Kidney epithelial cell (primary cell): ENCODE measurements at places on chromosomes 1 and 21.

- DNase-seq = no peak
These were observed 21.2 kb downstream of the SYT2 start for GRCh38 chr1:202689082-202689481.

DNA sequence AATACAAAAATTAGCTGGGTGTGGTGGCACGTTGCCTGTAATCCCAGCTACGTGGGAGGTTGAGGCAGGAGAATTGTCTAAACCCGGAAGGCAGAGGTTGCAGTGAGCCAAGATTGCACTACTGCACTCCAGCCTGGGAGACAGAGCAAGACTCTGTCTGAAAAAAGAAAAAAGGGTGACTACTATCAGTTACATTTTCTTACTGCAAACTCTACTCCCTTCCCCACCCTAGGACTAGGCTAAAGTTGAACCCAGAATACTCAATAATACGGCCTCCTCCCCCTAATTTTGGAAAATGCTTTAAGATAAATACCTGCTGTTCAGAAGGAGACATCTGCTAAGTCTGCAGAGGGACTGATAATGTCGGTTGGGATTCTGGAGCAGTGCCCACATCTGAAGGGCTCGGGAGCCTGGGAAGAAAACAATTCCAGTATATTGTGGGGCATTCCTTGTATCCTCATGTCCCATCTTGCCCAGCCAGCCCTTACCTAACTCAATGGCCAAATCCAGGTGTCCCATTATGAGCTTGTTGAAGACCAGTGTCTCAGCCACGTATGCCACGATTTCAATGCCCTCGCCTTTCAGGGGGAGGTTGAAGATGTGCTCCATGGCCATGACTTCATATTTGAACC is 89.7 kb downstream of the ADCY10 start:
- no peak for DNase-seq

DNA sequence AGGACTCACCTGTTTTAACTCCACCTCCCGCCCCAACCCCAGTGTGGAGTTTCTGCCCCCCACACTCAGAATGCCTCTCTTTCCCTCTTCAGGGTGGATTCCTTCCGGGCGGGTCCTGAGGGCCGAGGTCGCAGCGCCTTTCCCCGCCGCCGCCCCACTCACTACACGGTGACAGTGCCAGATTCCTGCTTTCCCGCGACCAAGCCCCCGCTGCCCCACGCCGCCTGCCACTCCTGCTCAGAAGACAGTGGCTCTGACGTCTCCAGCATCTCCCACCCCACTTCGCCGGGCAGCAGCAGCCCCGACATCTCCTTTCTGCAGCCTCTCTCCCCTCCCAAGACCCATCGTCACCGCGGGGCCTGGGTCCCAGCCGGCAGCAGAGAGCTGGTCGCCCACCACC is 16.7 kb downstream of the INAVA start:
- no peak for DNase-seq

DNA sequence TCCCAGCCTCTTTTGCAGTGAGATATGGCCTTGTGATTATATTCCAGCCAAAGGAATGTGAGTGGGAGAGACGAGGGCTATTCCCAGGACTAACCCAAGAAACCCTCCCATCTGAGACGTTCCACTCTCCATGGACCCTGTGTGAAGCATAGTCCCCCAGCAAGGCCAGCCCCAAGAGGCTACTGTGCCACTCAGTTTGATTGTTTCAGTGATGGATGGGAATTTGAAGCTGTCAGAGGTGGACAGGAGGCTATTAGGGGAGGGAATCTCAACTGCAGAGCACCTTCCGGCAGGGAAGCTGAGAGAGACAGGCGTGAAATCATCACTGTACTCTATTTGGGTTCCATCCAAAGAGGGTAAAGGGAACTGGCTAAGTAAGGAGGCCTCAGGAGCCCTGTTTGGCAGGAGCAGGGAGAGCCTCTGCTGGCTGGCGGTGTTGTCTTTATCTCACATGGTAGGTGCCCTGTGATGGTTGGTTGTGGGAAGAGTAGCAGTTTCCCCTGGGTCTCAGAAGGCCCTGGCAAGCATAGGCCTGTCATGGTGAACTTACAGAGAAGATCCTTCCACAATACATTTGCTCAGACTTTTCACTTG is 3.4 kb upstream of the TEX35 start:
- DNase-seq = no peak

GRCh38 chr1:195754874-195755273 is 853.4 kb downstream of the KCNT2 start:
- no peak for DNase-seq

DNA sequence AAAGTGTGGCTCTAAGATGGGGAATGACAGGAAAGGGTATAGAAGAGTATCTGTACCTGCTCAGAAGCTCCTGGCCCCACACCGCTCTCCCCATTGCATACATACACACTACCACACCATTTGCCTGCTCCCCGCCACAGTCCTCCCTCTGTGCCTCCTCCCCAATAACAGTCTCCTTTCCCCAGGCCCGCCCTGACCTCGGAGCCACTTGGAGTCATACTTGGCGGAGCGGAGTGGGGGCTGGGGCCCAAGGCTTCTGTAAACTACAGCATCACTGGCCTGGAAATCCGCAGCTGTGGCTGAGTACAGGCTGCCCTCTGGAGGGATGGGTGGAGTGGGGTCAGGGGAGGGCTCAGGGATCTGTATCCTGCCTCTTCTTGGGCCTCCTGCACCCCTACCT is 8.6 kb downstream of the SEMA6C start:
- DNase-seq = no peak

- no peak for DNase-seq
These were observed 19.3 kb upstream of the DDAH1 start for GRCh38 chr1:85484264-85484663.

- DNase-seq = no peak
These were observed 533.6 kb downstream of the PTPRC start for GRCh38 chr1:199172171-199173124.

GRCh38 chr1:100866041-100866900 is 28.4 kb downstream of the EXTL2 start:
- DNase-seq = no peak

- DNase-seq = no peak
These were observed 664.3 kb upstream of the B3GALT2 start for GRCh38 chr1:193850745-193851144.

GRCh38 chr1:68173936-68174737 is 58.2 kb downstream of the WLS start:
- DNase-seq = peak; percentile 83

DNA sequence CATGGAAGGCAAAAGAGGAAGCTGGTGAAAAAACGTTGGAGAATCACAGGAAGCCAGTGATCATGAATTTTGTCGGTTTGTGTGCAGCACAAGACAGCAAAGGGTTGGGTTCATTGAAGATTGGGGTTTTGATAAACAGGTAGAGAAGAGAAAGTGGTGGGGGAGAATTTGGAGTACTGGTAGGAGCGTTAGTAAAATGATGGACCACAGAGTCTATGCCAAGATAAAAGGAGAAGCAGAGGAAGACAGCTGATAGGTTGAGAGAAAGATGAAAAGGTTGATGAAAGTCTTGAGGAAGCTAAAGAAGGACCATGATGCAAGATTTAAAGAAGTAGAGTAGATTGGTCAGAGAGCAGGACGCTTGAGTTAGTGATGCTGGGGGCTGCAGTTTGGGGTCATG is 156.8 kb upstream of the POU3F1 start:
- no peak for DNase-seq

DNA sequence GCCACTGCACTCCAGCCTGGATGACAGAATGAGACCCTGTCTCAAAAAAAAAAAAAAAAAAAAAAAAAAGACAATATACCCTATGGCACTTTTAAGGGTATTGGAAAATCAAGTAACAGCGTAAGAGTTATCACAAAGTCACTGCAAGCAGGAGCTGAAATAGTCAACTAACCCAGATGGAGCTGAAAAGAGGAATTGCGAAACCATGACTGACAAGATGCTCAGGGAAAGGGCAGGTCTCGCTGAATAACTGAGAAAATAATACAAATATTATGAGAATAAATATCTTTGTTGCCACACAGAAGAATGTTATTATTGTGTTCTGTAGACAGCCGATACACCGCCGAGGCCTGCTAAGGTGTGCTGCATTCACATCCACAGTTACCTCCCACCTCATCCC is 17.8 kb downstream of the HLCS start:
- DNase-seq = no peak

DNA sequence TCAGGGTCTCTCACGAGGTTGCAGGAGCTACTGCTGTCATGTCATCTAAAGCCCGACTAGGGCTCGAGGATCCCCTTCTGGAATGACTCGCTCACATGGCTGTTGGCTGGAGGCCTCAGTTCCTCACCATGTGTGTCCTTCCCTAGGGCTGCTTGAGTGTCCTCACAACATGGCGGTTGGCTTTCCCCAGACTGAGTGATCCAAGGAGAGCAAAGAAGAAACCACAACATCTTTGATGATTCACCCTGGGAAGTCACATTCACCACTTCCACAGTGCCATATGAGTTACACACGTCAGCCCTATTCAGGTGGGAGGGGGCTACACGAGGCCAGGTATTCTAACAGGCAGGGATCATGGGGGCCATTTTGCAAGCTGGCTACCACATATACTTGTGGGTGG is 64.9 kb downstream of the FHAD1 start:
- no peak for DNase-seq

- DNase-seq = no peak
These were observed 326.5 kb upstream of the FMN2 start for GRCh38 chr1:239765163-239765562.

GRCh38 chr1:98792123-98792522 is 130.6 kb downstream of the SNX7 start:
- no peak for DNase-seq

- DNase-seq = no peak
These were observed 28.5 kb upstream of the DR1 start for GRCh38 chr1:93317207-93317606.

DNA sequence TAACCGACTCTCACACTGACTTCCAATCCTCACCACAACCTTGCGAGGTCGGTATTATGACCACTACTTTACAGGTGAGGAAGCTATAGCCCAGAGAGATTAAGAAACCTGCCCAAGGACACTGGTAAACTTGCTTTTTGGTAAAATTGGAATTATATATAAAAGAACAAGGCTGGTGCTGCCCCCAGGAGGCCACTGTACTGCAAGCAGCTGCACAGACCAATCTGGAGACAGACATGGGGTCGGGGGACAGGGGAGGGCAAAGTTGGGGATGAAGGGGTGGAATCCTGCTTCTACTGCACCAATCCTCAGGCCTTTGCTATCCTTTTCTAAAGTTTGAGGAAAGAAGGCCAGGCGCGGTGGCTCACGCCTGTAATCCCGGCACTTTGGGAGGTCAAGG is 280.8 kb downstream of the SPATA17 start:
- no peak for DNase-seq

- no peak for DNase-seq
These were observed 19.6 kb downstream of the PARS2 start for GRCh38 chr1:54744696-54745095.

DNA sequence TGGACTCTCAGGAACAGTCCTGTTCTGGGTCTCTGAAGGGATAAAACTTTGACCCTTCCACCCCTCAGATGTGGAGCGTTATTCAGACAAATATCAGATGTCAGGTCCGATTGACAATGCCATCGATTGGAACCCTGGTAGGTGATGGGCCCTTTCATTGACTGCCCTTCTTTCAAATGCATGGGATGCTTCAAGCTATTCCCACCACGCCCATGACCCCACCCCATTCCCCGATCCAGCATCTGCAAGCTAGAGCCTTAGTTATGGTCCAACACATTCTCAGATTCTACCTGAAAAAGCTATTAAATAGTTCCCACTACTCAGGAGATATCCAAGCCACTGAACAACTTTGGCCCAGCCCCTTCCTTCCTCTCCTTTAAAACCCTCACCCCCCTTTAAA is 12.5 kb downstream of the POLR3GL start:
- no peak for DNase-seq

- peak; percentile 82 for DNase-seq
These were observed 16.8 kb upstream of the SMYD2 start for GRCh38 chr1:214264196-214264595.

DNA sequence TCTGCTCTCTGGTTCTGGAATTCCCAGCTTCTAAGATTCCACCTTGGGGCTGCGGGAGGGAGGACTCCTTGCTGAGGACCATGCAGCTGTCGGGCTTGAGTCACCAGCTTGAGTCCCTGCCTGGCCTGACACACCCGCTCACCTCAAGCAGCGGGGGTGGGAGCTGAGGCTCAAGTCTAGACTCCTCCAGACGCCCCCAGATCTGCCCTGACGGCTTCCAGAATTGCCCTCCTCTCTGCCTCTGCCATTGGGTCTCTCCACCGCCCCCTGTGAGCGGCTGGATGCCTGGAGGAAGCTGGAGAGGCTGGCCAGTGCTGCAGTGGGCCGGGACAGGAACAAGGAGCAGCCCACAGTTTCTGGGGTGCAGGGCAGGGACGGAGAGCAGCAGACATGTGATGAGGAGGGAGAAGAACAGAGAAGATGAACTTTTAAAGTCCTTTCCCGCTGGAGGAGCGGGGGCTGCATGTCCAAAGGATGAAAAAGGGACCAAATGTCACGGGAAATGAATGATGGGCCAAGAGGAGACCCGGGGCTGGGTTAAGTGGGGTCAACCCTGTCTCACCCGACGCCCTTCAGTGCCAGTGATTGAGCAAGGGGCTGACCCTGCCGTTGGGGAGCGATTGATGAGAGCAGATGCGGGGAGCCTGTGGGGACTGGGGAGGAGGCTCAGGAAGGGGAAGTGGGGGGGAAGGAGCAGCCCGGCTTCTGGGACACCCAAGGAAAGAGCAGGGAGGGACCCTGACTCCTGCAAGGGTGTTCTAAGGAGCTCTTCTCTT is 13.5 kb downstream of the CRABP2 start:
- peak; percentile 57 for DNase-seq

- no peak for DNase-seq
These were observed 53.6 kb downstream of the UBE2T start for GRCh38 chr1:202288177-202288576.

- DNase-seq = no peak
These were observed 104.2 kb downstream of the ATP6V1G3 start for GRCh38 chr1:198436276-198436675.

DNA sequence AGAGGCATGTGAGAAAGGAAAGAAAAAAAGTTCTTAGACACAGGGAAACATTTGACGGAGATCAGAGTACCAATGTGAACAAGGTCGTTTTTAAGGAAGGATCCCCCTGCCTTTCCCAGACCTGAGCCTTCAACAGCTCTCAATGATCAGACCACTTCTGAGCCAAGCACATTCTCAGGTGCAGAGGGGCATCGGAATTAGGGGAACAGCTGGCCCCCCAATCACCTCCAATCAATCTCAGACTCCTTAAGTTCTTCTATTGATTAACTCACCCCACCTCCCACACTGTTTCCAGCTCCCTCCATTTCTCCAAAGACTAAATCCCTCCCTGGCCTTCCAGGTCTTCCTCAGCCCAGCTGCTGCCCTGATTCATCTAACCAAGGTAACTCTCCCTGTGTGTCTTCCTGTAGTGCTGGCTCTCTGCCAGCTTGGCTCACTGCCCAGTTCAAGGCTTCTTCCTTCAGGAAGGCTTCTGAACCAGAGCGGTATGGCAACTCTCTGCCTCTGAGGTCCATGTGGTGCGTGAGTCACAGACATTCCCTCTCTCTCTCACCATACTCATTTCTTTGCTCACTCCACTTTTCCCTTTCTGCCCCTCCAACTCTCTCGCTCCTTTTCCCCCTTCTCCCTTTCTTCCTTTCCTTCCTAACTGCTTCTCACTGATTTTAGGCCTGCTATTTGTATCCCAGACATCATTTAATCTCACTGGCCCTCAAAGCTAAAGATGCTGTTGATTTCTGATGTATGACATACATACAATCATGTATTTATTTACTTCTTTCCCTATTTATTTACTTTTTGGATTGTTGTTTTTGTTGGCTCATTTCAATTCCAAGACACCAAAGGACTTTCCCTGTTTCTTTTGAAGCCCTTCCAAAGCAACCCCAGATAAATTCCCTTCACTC is 18.1 kb downstream of the CFAP45 start:
- DNase-seq = peak; percentile 100

GRCh38 chr1:180385144-180385543 is 117.2 kb downstream of the ACBD6 start:
- no peak for DNase-seq

- DNase-seq = no peak
These were observed 73.1 kb downstream of the SLC66A1 start for GRCh38 chr1:19385221-19385620.
